ENCODE measurements at places on chromosomes 11 and 22.

DNA sequence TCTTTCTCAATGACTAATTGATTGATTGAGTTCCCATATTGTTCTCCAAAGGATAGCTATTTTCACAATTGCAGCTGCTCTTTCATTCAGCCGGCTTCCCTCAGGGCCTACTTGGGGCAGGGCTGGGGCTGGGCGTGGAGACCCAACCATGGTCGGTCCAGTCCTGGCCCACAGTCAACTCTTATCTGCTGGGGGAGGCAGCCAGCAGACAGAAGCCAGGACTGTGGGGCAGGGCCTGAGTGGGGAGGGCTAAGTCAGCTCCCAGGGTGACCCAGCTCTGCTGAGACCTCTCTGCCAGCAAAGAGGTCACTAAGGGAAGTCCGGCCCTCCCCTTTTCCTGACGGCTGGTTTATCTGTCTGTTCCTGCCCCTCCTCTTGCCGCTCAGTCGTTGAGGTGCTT, 735.2 kb downstream of the TBC1D22A start:
- DNase-seq = no peak

DNA sequence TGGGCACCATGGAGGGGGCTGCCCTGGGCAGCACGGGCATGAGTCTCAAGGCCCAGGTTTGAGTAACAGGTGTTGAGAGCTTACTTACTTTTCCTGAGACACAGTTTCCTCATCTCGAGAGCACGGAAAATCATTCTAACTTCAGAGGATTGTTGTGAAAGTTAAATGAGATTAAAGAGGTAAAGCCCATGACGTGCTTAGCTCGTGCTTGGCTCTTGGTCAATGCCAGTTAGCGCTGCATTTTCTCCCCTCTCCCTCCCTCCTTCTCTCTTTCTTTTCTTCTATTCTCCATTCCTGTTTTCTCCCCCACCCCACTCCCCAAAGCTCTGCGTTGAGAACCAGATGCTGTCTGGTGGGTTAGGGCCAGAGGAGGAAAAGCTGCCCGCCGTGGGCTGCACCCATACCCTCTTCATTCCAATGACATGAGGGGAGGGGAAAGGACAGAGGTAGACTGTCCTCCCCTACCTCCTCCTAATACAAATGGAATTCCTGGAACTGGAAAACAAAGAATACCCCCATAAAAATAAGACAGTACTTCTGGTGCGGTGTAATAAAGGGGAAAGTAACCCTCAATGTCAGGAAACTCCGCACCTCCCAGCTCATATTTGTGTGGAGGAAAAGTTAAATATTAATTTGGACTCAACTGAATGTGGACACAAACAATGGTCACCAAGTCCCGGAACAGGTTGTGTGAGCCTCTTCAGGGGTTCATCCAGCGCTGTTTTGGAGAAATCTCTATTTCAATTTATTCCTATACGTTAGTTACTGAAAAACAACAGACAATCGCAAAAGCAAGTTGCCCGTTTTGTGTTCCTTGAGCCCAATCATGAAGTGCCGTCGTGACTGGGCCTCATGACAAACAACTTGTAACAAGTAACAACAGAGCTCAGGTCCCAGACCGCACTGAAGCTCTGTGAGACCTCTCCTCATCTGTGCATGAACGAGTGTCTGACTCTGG, 54.8 kb upstream of the B3GAT1 start:
- no peak for DNase-seq

- DNase-seq = no peak
Observed at GRCh38 chr11:109731451-109731850, 309.5 kb downstream of the C11orf87 start.

GRCh38 chr11:41786087-41786486, 326.6 kb upstream of the LRRC4C start:
- no peak for DNase-seq

DNA sequence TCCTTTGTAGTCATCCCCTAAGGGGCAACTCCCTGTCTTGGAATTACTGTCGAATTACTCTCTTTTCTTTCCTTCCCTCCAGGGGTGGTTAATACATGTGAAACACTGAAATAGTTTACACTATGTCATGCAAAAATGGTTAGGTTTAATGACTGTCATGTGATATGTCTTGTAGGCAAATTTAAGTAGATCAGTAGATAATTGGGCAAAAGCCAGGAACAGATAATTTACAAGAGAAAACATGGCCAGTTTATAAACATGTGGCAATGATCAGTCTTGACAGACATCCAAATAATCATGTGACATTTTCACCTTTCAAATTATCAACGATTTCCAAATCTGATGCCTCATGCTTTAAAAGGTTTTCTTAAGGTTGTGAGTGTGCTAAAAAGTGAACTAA, 3.9 kb downstream of the VWA5A start:
- no peak for DNase-seq

All from neural progenitor cell (in vitro differentiated cells).